Suppressor macrophage treated with lipopolysaccharide for 1 hour (primary cell): ENCODE measurements at places on chromosomes 1 and 21.
A peak's percentile ranks its signal among the peaks of the same experiment; 100 is the strongest.

DNA sequence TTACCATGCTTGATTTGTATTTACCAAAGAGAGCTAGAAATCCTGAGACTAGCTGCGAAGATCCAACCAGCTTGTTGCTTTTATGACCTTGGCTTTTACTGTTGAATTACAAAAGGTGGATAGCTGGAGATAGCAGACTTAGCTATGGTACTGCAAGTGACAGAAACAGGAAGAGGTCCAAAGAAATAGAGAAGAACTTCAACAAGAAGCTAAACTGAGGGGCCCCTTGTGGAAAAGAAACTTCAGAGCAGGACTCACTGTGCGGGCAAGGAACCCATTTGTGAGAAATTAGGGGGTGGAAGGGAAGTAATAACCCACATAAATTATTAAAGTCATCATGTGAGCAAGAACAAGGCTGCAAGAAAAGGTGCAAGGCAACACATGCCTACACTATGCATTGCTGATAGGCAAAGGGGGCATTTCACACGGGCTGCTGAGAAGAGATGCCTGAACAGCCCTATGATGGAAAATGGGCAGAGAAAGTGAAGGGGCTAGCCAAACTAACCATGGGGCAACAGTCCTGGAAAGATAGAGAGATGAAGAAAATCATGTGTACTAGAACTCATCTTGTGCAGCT, 116.6 kb upstream of the PRDX6 start:
- peak; percentile 15 for DNase-seq

DNA sequence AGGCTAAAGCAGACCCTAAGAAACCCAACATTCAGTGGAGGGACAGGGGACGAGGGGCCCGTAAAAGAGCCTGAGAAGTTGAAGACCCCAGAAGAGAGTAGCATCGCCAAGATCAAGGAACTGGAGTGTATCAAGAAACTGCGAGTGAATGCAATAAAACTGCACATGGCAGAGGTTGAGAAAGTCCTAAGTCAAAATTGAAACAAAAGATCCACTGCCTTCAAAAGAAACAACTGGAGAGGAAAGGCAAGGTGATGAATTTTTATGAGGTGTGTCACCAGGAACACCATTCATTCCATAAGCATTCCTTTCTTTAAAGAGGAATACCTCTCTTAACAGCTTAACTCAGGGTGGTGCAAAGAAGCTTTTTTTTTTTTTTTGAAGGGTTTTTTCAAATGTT, 38.3 kb upstream of the ADORA3 start:
- DNase-seq = no peak

- no peak for DNase-seq
Observed at GRCh38 chr1:45846931-45847330, 43.5 kb downstream of the MAST2 start.

GRCh38 chr1:208541225-208541855, 297.2 kb upstream of the PLXNA2 start:
- no peak for DNase-seq

- no peak for DNase-seq
Observed at GRCh38 chr1:45995298-45995697, 137.1 kb downstream of the PIK3R3 start.

DNA sequence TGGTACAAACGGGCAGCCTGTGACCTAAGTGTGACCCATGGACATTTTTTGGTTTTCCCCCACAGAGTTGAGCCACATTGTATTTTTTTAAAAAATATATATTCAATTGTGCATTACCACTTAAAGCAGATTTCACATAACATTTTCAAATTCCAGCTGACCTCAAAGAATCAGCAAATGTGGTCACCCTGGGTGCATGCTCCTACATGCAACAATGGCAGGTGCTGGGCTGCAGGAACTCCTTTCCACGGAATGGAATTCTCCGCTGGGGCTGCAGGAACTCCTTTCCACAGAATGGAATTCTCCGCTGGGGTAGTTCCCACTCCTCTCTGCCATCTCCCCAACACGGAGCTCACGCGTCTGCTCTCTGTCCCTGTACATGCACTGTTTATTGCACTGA, 68.7 kb downstream of the MAP10 start:
- DNase-seq = no peak
